Omental fat pad (tissue), 4 donors: ENCODE measurements at places on chromosomes 7 and 10. TPM values are rescaled to one million over a fixed set of nuclear protein-coding genes. Genes with fewer than 3 reads are reported as not detected.

The SEMA3E gene
- 1.5 TPM for total RNA-seq

The GSTO2 gene
- 1.4 TPM for total RNA-seq

The PDIA4 gene
- total RNA-seq = 57.1 TPM

The OR2A1 gene
- total RNA-seq = not detected

The SYT15B gene
- 0.84 TPM for total RNA-seq

The OR2A7 gene
- 16.9 TPM for total RNA-seq

The BCCIP gene
- total RNA-seq = 39.6 TPM

The COMMD3 gene
- 23.3 TPM for total RNA-seq

The SYNPO2L gene
- total RNA-seq = not detected

The VIPR2 gene
- 12.0 TPM for total RNA-seq

DNA sequence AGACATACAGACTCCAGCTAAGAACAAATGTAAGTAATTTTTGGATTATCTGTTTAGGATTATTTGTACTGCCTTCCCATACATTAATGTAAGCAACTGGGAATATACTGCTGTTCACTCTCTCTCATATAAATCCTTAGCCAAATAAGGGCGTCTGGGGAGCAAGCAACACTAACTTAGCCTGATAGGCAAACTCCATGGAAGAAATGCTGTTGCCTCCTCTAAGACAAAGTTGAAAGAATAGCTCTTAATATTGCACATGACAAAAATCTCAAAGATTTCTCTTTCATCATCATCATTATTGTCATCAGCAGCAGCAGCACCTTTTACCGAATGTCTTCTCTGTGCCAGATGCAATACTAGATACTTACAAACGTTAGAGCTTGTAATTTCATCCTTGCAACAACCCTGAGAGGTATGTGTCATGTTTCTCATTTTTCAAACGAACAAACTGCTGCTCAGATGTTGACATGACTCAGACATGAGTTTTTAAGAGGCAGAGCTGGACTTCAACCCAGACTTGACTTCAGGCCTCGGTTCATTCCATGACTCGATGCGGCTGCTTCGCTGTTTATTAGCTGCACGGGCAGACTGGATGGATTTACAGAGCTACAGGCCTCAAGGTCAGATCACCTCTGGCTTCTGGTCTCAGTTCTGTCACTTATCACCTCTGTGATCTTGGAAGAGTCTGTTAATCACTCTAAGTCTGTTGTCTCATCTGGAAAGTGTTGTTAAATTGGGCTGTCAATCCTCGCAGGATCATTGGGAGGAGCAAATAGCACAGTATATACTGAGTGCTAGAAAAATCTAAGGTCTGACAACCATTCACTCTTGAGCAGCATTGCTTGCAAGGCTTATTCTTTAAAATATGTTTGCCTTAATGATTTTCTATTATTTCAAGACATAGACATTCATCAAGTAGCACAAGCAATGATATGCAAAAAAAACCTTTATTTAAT is 126.3 kb upstream of the CELF2 start:
- DNase-seq = no peak

DNA sequence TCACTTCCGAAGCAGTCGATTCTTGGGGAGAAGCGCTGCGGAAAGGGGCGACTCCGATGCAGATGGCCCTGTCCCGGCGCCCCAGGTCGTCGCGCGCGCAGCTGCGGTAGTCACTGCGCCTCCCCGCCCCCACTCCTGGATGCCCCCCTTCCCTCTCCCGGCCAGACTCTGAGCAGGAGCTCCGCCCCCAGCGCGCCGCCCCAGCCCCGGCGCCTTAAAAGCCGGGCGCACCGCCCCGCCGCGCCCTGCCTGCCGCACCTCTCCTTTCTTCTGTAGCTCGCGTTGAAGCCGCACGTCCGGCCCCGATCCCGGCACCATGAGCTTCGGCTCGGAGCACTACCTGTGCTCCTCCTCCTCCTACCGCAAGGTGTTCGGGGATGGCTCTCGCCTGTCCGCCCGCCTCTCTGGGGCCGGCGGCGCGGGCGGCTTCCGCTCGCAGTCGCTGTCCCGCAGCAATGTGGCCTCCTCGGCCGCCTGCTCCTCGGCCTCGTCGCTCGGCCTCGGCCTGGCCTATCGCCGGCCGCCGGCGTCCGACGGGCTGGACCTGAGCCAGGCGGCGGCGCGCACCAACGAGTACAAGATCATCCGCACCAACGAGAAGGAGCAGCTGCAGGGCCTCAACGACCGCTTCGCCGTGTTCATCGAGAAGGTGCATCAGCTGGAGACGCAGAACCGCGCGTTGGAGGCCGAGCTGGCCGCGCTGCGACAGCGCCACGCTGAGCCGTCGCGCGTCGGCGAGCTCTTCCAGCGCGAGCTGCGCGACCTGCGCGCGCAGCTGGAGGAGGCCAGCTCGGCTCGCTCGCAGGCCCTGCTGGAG is at the start of gene INA:
Gene INA, plus strand, starts transcription at position 243 of the 817 bp plus-strand sequence. Its CDS starts 74 bp downstream, at position 317.
- DNase-seq = no peak

GRCh38 chr10:102656026-102656425 is 11.7 kb downstream of the TRIM8 start:
- no peak for DNase-seq

GRCh38 chr10:113047963-113048781 is 98.1 kb downstream of the TCF7L2 start:
- no peak for DNase-seq

- DNase-seq = no peak
Observed at GRCh38 chr10:123556736-123557135, 109.4 kb upstream of the GPR26 start.

- DNase-seq = no peak
Observed at GRCh38 chr7:103413407-103413806, 32.6 kb downstream of the SLC26A5 start.

DNA sequence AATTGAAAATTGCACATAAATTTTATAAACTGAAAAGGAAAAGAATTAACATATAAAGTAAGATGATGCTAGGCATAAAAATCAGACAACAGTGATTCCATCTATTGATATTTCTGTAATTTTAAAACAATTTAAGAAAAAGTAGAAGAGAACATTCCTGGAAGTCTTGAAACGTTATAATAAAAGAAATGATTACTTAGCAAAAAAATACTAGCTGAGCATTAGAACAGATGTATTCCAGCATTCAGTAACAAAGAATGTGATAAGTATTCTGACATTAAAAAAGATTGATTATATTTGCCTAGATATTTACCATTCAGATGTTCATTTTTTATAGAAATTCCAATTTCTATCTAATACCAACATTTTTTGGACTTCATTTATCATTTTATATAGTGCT is 120.1 kb upstream of the PPP1R9A start:
- no peak for DNase-seq

- no peak for DNase-seq
Observed at GRCh38 chr7:116741625-116742316, 69.8 kb downstream of the MET start.

DNA sequence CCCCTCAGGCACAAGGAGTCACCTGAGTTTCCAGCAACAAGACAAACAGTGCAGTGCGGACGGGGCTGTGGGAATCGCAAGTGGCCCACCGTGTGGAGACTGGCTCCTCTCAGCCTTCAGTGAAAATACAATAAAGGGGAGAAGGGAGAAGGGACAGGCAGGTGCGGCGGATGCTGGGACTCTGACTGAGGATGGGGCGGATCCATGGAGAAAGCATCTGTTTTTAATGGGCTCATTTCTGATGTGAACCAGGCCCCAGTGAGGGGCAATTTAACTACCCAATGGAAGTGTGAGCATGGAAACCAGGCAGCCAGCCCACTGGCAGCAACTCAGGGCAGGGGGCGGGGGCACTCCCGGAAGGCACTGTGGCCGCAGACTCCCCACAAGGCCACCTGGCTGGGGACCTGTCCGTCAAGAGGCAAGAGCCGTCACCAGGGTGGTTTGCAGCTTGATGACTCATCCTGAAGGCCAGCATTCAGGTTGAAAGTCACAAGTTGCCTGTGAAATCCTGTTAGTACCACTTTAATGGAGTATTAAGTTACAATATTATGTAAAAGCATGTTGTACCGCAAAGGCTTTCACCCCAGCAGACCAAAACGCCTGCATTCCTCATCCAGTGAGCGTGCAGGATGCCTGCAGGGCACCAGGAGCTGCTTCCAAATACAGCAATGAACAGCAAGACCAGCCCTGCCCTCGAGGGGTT is 476.4 kb downstream of the PTPRN2 start:
- no peak for DNase-seq

GRCh38 chr10:28111712-28112111 is 112.8 kb upstream of the ODAD2 start:
- no peak for DNase-seq

- DNase-seq = no peak
Observed at GRCh38 chr7:112290065-112290464, 83.6 kb downstream of the ZNF277 start.

DNA sequence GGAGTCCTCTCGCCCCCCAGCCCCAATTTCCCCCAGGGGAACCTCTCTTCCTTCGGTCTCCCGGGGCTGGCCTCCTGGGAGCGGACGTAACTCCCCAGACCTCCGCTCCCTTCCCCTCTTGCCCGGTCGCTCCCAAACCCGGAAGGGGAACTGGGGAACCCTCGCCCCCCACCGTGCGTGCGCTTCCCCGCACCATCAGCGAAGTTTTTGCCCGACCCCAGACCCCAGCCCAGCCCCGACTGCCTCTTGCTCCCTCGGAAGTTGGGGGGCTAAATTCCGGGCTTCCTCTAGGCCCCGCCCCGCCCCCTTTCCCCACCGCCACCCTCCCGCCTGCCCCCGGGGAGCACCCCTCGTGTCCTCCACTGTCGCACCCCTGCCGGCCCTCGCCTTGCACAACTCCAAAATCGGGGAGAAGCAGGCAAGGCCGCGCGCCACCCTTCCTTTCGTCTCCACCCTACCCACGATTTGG is 436 bp downstream of the GNB2 start:
- no peak for DNase-seq

DNA sequence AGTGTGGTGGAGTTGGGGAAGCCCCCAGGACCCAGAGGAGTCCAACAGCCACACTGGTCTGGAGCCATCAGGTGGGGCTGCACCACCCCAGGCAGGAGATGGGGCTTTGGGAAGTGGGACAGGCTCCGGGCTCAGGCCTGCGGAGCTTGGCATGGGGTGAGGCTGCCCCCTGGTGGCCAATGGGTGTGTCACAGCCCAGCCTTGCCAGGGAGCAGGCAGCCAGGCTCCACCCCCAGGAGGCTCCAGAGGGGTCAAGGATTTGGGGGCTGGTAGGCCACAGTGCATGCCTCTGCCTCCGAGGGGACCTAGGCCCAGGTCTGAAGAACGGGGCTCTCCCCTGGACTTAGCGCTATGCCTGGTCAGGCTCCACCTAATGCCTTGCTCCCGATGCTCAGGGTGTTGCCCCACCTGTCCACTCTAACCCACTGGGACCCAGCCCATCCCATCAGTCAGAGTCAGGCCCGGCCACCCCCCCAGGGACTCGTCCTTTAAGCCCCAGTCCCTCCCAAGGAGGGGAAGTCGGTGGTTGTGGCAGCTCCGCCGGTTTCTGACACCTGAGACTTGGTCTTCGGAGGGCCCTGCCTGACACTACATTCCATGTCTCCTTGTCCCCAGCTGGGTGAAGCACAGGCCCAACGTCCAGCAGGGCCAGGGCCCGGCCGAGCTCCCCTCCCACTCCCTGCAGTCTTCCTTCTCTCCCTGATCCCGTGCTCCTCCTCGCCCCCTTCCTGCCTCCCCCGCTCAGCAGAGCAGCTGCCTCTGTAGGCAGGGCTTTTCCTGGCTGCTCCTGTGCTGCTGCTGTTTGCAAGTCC is 11.3 kb upstream of the SAMD8 start:
- DNase-seq = peak; percentile 79

- no peak for DNase-seq
Observed at GRCh38 chr10:125564570-125564969, 118.4 kb downstream of the TEX36 start.

GRCh38 chr10:131402771-131403650 is 91.5 kb upstream of the TCERG1L start:
- DNase-seq = no peak

GRCh38 chr7:28700096-28700495 is 258.0 kb downstream of the TRIL start:
- DNase-seq = no peak
